ENCODE measurements at places on chromosomes 5 and 9. TPM values are rescaled to one million over a fixed set of nuclear protein-coding genes. Genes with fewer than 3 reads are reported as not detected.

CHSY3 gene
- 1.7 TPM for total RNA-seq

DNA sequence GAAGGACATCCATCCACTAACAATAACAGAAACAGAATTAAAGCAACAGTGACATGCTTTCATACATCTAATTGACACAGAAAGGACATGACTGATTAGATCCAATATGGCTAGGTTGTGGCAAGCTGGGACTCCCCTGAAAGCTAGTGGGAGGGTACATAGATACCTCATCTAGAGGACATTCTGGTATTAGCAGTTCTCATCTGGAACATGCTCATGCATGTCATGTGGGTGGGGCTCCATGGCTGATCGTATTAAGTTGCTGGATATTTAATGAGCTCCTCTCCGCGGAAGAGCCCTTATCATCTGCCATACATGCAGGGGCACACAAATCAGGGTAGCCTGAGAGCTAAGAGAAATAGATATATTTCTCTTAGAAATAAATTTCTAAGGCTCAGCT lies 358.9 kb downstream of the ICE1 start:
- DNase-seq = no peak

ASTN2 gene
- 12.2 TPM for total RNA-seq

- DNase-seq = no peak
Measured at GRCh38 chr5:43400082-43400481, 12.1 kb downstream of the CCL28 start.

GRCh38 chr9:20042128-20042711 lies 253.4 kb upstream of the SLC24A2 start:
- DNase-seq = no peak

DNA sequence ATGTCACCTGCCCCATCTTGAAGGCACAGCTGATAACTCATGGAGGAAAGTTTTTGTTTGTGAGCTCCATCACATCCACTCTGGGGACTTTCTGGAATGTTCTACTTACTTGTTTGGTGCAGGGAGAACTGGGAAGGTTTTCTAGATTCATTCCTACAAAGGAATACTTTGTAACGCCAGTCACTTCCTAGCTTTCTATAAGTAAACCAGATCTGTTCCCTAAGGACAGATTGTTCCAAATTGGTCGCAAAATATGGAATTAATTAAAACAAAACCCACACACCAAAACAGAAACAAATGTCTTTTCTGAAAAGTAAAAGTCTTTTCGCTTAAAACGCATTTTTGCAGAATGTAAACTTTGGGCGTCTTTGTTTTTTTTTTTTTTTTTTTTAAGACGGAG lies 167.6 kb downstream of the PDZD2 start:
- DNase-seq = no peak

DNA sequence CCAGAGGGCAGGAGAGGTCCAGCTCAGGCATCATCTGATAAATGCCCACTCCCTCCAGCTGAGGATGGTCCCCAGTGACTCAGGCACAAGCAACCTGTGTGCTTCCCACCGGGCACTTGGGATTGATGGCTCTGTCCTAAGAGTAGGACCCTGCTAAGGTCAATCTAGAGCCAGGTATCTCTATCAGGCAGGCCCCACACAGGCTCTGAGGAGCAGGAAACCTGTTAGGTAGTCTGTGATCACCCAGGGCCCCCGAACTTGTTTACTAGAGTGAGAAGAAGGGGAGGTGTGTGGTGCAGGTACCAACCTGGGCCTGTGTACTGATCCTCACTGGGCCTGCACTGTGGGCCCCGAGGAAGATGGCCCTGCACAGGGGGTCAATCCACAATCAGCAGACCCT lies 119.6 kb upstream of the FSTL4 start:
- DNase-seq = no peak

- DNase-seq = no peak
Measured at GRCh38 chr5:81549123-81549522, 155.2 kb upstream of the ACOT12 start.
